ENCODE measurements at places on chromosomes 6 and 20. TPM values are rescaled to one million over a fixed set of nuclear protein-coding genes. Genes with fewer than 3 reads are reported as not detected.

GRCh38 chr20:53595018-53595378, 1.4 kb upstream of the ZNF217 start:
- DNase-seq = no peak

DNA sequence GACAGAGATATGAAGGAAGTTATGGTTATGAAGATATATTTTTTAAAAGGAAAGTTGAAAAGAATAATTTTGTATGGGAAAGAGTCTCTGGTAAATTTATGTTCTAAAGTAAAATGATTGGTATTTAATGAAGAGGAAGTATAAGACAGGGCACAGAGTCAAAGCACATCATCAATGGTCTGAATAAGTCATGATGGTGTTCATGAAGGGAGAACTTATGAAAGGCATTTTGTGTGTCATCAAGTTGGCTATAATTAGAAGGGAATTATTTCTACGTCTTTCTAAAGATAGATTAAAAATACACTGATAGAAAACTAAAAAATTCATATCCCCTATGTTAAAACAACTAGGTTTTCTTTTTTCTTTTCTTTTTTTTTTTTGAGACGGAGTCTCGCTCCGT, 21.4 kb upstream of the SNAI1 start:
- DNase-seq = peak; percentile 61

GRCh38 chr6:139539852-139540251, 165.4 kb upstream of the CITED2 start:
- peak; percentile 97 for DNase-seq

PPP1R14C gene
- 8.2 TPM for total RNA-seq

LY6G6D gene
- not detected for total RNA-seq

- no peak for DNase-seq
These were observed 14.5 kb downstream of the BRD2 start for GRCh38 chr6:32982702-32983492.

DNA sequence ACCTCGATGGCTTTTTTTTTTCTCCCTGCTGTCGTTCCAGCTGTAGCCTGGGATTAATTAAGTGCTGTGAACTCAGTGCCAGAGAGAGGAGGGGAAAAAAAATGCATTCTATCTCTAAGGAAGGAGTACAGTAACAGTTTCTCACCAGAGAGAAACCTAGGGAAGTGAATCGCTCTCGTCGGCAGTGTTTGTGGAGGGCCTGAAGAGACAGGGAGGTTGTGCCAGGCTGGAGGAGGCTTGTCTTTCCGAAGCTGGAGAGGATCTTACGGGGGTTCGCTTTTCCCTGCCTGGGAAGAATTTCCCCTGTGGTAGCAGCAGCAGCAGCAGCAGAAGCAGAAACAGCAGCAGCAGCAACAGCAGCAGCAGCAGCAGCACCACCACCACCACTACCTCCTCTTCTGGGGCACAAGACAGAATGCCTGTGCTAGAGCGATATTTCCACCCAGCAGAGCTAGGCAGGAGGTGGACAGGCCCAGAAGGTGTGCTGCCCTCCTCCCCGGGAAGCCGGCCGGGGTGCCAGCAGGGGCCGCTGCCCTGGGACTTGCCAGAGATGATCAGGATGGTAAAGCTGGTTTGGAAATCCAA, 186.5 kb downstream of the PDE7B start:
- DNase-seq = peak; percentile 78

- DNase-seq = no peak
These were observed 71.6 kb downstream of the TMEM242 start for GRCh38 chr6:157251586-157252247.

DNA sequence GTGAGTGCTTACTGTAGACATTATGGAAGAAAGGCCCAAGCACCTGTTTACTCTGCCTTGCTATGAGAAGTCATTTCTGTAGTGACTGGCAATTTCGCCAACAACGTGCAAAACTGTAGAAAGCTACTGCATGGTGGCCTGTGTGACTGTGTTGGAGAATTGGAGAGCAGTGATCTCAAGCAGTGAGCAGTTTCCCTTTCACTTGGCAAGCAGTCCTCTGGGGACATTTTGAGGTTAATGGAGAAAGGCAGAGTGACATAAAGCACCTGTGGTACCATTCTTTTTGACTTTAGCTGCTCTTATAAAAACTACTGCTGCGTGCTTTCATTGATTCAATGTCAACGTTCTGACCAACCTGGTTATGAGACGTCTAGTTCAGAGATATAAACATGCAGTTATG, 382.6 kb upstream of the JAG1 start:
- DNase-seq = no peak

DNA sequence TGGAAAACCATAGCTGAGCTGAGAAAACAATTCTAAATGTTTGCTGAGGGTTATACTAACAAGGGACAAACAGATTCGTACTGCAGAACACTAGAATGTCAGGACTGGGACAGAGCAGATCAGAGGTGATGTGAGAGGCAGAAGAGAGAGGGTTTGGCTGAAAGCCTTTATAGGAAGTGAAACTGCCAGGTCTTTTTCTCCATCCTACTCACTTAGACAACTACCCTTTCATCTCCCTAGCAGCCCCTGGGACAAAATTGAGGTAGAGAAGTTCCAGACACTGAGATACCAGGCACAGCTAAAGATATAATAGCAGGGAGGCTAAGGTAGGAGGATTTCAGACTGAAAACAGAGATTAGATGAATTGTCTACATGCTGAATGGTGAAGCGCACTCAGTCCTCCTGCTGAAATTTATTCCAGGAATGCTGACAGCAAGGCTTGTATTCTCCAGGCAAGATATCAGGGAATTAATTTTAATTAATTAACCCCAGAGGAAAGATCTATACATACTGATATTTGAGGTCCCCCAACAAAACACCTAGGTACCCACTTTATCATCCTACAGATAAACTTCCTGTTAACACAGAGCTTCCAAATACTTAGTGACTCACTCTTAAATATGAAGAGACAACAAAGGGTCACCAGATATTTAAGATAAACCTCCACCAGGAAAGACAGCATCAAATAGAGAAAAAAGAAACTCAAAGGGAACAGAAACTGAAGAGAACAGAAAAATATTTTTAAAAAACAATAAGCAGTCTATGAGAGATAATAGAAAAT, 12.6 kb upstream of the EIF2S2 start:
- no peak for DNase-seq

- DNase-seq = no peak
These were observed 553.1 kb upstream of the MAN1A1 start for GRCh38 chr6:119902681-119903080.

HLA-DRB1 gene
- not detected for total RNA-seq

AFDN gene
- total RNA-seq = 13.8 TPM

DNA sequence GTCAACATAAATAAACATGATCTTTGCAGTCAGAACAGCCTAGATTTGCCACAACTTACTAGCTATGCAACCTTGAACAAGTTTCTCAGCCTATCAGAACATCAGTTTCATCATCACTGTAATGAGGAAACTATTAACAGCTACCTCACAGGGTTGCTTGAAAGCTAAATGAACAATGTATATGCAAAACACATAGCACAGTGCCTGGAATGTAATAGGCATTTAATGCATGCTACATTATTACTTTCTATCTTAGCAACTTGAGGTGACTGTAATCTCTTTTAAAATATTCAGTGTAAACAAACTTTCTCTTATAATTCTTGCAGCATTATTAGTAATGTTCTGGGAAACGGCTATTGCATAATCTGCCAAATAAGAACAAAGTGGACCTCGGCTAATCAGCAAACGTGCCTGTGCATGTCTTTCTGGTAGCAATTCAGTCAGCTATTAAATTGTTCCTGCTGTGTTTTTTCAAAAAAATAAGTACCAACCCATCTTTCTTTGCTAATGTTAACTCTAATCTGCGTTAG, 61.5 kb downstream of the SYNE1 start:
- DNase-seq = peak; percentile 72

DNA sequence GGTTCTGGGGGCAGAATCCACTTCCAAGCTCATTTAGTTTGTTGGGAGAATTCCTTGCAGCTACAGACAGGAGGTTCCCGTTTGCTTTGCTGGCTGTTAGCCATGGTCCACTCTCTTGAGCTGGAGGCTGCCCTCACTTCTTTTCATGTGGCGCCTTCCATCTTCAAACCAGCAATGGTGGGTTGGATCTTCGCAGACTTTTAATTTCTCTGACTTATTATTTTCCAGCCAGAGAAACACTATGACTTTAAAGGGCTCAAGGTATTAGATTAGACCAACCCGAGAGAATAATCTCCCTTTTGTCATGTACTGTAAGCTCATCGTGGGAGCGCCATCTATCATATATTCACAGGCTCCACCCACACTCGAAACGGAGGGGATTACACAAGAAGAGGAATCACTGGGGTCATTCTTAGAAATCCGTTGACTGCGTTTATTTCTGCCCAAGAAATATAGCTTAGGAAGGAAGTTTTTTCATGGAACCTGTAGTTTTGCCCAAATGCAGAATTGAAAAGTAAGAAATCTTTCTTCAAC, 38.9 kb downstream of the SAMD5 start:
- no peak for DNase-seq

- DNase-seq = peak; percentile 30
These were observed 10.5 kb upstream of the ZNF334 start for GRCh38 chr20:46523696-46524328.

GRCh38 chr6:24355393-24355792, 2.5 kb downstream of the DCDC2 start:
- no peak for DNase-seq

DNA sequence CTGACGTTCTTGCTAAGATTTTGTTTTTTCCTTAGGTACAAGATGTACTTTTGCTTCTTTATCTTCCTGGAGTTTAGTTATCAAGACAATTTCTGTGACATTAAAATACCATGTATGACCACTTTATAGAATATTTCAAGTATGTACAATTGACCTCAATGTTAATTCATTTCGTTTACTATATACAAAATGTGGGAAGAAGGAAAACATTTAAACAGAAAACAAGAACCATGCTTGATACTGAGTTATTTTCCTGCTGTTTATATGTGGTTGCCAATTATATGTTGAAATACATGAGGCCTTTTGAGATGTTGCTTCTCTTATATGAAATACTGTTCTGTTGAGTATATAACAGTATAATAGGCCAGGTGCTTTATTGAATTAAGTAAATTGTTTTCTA, 184.3 kb downstream of the JARID2 start:
- DNase-seq = peak; percentile 39

GRCh38 chr6:149302723-149303122, 14.8 kb upstream of the TAB2 start:
- no peak for DNase-seq

DNA sequence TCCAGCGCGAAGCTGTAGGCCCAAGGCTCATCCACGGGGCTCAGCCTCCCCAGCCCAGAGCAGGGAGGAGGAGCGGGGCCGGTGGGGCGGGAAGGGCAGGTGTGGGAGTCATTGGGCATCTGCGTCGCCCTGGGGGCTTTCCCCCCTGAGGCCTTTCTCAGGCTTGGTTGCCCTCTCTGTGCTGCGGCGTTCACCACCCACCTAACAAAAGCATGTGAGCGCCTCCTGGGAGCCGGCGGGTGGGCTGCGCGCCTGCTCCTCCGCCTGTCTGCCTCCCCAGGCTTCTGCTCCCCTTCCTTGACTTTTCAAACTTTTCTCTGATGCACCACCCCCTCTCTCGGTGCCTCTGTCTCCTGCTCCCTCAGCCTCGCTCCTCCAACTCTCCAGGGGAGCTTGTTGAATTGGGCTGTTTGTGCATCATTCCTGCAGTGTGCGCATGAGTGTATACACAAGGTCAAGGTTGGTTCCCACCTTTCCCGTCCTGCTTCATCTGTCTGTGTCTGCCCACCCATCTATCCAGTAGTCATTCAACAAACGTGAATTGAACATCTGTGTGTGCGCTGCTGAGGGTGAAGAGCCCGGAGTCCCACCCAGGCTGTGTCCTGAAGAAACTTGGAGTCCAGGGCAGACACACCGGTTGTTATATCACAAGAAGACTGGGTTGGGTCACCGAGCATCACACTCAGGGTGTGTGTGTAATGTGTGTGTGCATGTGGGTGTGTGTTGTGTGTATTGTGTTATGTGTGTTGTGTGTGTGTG, 82.4 kb upstream of the NNAT start:
- DNase-seq = no peak

- no peak for DNase-seq
These were observed 133.9 kb downstream of the MYLK4 start for GRCh38 chr6:2616811-2617210.

DNA sequence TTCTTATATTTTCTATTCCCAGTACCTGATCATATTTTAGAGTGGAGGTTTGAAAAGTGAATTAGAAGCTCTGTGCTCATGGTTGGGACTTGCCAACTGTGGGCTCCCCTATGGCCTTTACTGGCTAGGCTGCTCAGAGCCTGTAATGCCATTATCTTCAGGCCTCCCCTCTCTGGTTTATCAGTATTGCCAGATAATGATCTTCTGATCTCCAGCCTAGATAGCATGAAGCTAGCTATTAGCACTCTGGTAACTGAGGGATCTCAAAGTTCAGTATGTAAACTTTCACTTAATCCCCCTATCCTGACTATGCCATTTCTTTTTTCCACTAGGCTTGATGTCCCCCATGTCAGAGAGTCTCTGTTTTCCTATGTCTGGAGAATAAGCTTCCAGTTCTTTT, 393.7 kb upstream of the CITED2 start:
- no peak for DNase-seq
